NCI-H187 treated with DMSO at 0.1 percent for 48 hours (cell line): ENCODE measurements at places on chromosomes 5 and 9.

GRCh38 chr9:4732890-4733289 is 8.1 kb downstream of the AK3 start:
- no peak for DNase-seq

GRCh38 chr9:116643691-116644090 is 43.4 kb upstream of the TRIM32 start:
- DNase-seq, result no peak

DNA sequence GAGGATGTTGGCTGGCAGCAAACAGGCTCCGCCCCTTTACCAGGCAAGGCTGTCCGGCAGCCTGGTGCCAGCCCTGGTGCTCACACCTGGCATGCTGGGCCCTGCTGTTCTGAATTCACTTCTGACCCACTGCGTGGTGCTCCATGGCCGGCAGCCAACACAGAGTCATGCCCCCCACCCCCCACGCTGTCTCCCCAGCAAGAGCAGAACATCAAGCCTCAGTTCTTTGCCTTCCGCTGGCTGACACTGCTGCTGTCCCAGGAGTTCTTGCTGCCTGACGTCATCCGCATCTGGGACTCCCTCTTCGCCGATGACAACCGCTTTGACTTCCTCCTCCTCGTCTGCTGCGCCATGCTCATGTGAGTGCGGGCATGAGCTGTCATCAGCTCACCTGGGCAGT is 12.6 kb upstream of the ENDOG start:
- no peak for DNase-seq

- DNase-seq, result no peak
Observed at GRCh38 chr9:23783509-23783908, 42.5 kb downstream of the ELAVL2 start.

DNA sequence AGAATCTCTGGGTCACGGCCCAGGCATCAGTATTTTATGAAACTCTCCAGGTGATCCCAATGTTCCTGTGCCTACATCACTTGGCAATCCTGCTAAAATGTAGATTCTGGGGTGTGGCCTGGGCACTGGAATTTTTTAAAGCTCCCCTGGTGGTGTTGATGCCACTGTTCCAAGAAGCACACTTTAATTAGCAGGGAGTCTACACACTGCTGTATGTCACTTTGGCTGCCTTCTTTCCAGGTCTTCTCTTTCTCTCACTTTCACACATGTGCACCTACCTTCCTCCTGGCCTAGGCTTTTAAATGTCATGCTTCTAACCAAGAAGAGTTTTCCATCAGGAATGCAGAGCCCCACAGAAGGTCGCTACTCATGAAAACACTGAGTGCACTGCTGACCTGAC is 136.0 kb upstream of the ALDH1B1 start:
- no peak for DNase-seq
